WTC11 (cell line): ENCODE measurements at places on chromosomes 2 and 18.

DNA sequence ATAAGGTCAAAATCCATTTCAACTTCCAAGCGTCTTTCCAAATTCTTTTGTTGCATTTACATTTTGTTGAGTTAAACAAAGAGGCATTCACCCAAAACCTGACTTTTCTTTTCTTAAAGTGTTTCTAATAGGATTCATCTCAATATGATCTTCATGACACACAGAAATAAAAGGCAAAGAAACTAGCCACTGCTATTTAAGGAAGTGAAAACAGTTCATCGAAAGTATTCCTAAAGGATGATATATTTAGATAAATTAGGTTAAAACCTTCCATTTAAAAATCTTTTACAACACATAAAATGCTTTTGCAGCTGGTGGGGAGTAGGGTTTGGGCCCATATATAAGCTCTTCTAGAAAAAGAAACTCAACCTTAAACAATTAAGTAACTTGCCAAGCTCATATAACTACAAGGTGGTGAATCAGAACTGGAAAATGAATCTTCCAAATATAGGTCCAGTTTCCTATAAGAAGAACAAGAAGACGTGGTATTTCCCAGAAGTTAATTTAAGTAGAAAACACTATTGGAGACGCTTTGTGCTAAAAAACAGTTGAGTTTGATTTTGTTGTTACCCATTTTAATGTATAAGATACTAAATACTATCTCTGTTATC lies 336.0 kb upstream of the HNRNPA3 start:
- no peak for DNase-seq

GRCh38 chr18:44517136-44517535 lies 163.6 kb upstream of the SETBP1 start:
- DNase-seq, result no peak

DNA sequence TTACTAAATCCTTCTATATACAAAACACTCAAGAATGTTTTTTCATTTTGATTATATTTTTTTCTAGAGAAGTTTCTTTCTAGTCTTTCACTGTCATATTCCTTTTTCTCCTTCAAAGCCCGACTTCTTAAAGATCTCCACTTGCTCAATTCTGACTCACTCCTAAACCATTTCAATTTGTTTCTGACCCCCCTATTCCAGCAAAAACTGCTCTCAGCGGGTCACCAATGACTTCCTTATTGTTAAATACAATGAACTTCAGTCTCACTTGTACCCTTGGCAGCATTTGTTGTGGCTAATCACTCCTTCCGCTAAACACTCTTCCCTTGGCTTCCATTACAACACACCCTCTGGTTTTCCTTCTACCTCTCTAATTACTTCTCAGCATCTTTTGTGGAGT lies 111.1 kb upstream of the RBBP8 start:
- no peak for DNase-seq

- DNase-seq, result no peak
Observed at GRCh38 chr18:62101321-62101721, 85.5 kb downstream of the PIGN start.

DNA sequence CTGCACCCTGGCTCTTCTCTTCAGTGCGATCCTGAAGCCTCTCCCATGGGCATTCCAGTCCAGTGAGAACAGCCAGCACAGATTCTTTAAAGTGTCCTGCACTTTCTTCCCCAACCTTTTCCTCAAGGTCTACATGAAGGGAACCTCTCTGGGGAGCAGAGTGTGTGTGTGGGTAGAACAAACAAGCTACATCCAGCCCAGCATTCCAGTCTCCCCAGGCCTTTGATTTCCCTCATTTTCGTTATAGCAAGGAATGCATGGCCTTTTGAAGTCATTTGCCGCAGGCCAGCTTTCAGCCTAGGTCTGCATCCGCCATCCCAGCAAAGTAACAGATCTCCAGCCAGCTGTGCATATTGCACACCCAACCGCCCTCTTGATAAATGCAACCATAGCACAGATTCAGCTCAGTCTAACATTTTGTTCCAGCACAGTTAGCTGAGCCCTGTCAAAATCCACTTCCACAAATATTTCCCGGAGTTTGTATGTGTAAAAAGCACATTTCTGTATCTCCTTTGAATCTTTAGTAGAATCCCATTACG lies 44.6 kb downstream of the CD8B2 start:
- DNase-seq, result no peak

- DNase-seq, result no peak
Observed at GRCh38 chr2:232959139-232959538, 53.9 kb downstream of the NGEF start.

DNA sequence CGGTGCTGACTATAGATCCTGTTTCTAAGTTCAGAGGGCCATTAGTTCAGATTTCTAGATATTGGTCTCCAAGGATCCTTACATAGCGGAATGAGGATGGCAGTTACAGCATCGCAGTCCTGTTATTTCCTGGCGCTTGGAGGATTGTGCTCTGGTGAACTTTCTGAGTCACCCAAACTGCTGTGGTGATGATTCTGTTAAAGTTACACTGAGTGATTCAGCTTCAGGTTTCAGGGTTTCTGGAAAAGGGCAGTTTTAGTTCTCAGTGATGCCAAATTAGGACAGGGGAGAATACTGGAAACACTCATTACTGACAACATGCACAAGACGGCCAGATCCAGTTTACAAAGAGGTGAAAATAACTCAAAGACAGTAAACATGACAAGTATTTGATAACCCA lies 52.1 kb upstream of the ANKRD62 start:
- DNase-seq, result no peak

DNA sequence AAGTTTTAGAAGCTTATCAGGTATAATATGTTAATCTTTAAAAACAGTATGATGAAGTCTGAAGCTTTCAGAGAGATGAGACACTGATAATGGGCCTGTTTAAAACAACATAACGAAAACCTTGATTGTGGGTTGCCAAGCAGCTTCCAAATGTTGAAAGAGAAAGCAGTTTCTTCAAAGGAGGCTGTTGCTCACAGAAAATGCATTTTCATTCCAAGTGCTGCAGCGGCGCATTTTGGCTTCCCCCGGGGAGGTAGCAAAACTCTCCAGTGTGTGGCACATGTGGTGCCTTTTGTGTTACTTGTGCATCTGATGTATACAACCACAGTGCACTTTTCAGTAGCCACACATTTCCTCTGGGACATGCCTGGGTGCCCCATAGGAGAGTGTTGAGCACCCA lies 66.1 kb downstream of the TMEFF2 start:
- no peak for DNase-seq

DNA sequence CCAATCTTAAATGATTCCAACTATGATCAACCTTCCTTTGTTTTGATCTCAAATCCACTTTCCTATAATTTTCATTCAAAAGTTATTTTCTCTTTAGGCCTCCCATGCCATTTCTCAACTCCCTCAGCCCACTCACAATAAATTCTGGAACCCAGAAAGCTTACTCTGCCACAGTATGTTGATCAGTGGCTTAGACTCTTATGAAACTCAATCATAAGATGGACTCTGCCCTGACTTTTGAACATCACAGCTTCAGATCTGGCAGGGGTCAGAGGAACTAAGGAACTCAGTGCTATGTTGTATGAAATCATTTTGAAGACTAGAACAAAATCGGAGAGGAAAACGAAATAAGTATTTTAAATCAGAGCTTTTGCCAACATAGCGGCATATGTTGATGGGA lies 59.8 kb upstream of the LGALSL start:
- DNase-seq, result no peak

DNA sequence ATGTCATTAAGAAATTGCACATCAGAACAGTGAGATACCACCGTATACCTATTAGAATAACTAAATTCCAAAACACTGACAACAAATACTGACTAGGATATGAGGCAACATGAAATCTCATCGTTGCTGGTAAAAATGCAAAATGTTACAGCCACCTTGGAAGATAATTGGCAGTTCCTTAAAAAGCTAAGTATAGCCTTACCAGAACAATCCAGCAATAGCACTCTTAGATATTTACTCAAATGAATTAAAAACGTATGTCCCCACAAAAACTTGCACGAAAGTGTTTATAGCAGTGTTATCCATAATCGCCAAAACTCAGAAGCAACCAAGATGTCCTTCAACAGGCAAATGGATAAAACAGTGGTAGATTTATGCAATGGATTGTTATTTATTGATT lies 241.7 kb downstream of the EPHA4 start:
- DNase-seq, result no peak
